ENCODE measurements at places on chromosomes 11 and 22.

DNA sequence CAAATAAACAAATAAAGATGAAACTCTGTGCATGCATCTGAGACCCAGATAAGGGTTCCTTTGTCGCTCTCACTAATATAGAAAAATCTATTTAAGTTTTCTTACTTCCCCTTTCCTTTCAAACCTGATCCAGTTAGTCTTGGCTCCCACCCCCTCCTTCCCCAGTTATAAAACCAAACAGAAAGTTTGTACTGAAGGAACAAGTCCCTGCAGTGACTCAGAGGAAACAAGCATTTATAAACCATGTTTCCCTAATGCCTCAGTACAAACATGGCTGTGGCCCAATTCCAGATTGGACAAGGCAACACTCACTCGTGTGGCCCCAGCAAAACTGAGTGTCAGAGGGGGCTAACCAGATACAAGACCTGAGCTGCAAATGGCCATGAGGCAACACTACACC lies 65.5 kb upstream of the ARHGAP20 start:
- no peak for ATAC-seq

- no peak for ATAC-seq
Observed at GRCh38 chr22:32100711-32101110, 57.6 kb downstream of the SLC5A1 start.

DNA sequence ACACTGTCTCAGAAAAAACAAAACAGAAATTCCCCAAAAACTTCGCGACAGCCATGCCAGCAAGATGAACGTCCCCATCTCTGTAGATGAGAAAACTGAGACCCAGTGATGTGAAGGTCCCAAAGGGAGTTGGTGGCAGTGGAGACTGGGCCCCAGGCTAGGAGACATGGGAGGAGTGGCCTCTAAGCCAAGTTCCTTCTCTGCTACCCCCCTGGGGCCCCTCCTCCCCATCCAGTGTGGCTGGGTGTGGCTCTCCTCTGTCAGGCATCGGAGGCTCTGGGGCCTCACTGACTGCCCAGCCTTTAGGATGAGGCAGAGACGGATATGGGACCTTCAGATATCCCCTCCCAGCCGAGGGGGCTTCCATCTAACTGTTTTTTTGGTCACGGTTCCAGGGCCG lies 9.8 kb downstream of the RELT start:
- no peak for ATAC-seq

- no peak for ATAC-seq
Observed at GRCh38 chr11:37630866-37631265, 1032.8 kb upstream of the RAG2 start.

DNA sequence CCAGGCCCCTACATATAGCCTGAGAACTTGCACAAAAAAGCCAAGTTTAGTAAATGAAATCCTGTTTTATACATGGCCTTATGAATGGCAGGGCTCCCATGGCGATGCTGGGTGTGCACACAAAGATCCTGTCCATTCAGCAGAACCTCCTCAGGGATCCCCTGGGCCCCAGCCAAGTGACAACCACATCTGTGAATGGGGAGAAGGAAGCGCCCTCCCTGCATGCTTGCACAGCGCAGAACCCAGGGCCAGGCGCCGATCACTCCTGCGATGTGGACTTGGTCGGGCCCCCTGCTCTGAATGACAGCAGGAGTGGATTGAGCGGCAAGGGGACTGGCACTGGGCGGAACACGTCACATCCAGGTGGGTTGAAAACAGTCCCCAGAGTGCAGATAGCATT lies 4.5 kb upstream of the CDC42EP2 start:
- ATAC-seq = no peak

DNA sequence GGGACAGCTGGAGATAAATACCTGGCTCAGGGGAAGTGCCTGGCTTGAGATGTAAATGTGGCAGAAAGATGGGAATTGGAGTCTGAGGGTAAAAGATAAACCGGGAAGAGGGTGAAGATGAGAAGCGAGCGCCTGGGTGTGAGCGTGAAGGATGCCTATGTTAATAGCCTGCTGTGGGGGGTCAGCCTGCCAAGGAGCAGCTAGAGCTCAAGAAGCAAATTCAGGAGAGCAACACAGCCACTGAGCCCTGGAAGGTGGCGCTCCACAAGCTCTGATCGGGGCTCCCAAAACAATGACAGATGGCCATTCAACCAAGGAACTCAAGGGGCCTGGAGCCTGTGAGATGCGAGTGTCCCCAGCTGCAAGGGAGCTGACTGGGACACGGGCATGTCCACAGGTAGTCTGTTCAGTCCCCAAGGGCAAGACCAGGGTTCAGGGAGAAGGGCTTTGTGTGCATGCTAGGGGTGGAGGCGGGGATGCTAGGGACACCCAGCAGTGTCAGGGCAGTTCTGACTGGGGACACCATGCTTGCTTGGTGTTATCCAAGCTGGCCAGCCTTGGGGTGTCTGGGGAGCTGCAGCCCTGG lies 2.8 kb downstream of the GSC2 start:
- no peak for ATAC-seq

- ATAC-seq = no peak
Observed at GRCh38 chr22:49525801-49526535, 301.7 kb downstream of the BRD1 start.

DNA sequence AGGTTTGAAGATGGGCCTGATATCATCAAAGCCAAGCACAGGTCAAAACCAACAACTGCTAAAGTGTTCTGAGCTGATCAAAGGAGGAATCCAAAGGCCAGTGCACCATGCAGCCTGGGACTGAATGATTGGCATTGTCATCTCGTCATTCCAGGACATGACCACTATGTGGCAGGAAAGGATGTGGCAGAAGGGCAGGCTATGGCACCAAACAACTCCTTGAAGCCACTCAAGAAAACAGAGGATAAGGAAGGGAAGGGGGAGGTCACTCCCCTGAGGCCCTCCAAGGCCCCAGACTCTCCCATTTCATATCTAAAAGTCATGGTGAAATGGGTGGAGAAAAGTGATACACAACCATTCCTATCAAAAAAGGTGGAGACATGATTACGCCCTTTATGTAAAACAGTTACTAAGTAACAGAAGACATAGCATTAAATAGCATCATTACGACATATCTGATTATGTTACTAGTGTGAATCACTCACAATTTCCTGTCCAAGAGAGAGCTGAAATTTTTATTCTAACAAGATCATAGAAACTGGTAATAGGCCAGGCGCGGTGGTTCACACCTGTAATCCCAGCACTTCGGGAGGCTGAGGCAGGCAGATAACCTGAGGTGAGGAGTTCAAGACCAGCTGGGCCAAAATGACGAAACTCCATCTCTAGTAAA lies 49.3 kb downstream of the AHNAK start:
- no peak for ATAC-seq

DNA sequence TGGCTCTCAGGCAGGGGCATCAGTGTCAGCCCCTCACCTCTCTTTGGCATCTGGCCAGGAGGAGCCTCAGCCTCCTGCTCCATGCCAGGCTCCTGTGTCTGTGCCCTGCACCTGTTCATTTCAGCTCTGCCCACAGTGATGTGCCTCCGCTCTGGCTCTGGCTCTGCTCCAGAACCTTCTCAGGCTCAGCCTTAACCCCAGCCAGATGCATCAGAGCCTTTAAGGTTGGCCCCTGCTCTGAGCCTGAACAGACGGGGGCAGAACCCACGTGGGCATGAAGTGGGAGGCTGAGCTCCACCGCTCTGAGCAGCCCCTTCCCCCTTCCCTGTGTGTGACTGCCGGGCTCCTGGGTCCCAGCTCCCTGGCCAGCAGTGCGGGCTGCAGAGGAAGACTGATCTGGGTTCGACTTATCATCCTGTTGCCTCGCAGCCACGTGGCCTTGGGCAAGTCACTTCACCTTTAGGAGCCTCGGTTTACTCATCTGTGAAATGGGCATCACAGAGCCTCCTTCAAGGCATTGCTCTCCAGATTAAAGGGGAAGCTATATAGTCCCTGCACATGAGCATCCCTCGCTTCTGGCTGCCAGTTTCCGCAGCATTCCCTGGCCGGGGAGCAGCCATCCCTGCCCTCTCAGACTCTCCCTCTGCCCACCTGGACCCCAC lies 44.7 kb upstream of the RTL6 start:
- no peak for ATAC-seq

GRCh38 chr11:45920531-45921477 lies 1.7 kb upstream of the LARGE2 start:
- no peak for ATAC-seq

DNA sequence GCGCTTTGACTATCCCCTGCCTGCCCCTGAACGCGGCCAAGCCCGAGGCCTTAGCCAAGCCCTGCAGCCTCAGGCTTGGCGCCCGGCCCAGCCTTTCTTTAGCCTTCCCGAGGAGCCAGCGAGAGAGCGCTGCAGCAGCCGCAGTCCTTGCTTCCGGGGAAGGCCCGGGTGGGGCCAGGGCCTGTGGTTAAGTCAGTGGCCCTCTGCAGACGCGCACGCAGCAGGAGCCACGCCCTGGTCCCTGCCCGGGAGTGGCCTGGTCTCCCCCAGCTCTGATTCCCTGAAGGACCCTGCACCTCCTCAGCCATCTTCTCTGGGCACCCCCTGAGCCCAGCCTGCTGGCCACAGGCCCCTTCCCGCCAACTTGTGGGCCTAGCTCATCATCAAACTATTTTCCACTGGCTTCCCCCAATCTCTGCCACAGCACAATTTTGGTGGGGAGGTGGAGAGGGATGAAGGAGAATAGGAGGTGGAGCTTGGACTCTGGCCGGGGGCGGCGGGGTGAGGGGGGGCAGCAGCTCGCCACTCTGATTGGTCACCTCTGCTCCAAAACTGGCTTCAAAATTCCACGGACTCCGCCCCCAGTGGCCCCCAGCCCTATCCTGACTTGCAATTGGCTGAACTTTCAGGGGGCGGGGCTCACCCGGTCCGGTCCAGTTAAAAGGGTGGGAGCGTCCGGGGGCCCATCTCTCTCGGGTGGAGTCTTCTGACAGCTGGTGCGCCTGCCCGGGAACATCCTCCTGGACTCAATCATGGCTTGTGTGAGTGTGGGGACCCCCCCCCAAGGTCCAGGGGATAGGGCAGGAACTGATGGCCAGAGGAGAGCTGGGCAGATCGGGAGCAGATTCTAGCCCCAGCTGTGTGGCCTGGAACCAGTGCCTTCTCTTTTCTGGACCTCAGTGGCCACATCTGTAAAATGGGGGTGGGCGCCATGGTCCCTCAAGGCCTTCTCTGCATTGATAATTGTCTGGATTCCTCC lies at the start of gene LGALS1:
Gene LGALS1, plus strand, starts transcription at position 686 of the 979 bp plus-strand sequence. Its CDS starts 67 bp downstream, at position 753.
- ATAC-seq = peak; percentile 38

GRCh38 chr11:69665669-69666068 lies 9.5 kb downstream of the LTO1 start:
- no peak for ATAC-seq

DNA sequence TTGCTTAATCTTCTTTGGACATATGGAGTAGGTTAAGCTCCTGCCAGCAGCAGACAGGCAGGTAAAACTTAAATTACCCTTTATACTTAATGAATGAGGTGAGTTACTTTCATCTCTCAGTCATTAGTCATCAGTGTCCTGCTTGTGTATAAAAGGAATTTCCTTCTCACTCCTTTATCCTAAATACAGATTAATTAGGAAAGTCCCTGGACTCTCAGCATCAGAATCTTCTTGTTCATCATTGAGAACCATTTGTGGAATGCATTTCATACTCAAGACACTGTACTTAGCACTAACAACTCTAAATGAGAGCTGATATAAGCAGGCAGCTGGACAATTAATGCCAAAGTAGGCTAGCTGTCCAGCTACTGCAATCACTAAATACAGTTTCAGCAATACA lies 630.4 kb downstream of the METTL15 start:
- ATAC-seq = no peak

GRCh38 chr22:20080445-20080775 lies 369 bp downstream of the DGCR8 start:
- peak; percentile 80 for ATAC-seq

- ATAC-seq = peak; percentile 72
Observed at GRCh38 chr11:120985718-120986569, 38.0 kb upstream of the TBCEL start.

- no peak for ATAC-seq
Observed at GRCh38 chr11:15224466-15224865, 109.7 kb downstream of the INSC start.

- no peak for ATAC-seq
Observed at GRCh38 chr11:60899977-60900376, 6.4 kb downstream of the PRPF19 start.

DNA sequence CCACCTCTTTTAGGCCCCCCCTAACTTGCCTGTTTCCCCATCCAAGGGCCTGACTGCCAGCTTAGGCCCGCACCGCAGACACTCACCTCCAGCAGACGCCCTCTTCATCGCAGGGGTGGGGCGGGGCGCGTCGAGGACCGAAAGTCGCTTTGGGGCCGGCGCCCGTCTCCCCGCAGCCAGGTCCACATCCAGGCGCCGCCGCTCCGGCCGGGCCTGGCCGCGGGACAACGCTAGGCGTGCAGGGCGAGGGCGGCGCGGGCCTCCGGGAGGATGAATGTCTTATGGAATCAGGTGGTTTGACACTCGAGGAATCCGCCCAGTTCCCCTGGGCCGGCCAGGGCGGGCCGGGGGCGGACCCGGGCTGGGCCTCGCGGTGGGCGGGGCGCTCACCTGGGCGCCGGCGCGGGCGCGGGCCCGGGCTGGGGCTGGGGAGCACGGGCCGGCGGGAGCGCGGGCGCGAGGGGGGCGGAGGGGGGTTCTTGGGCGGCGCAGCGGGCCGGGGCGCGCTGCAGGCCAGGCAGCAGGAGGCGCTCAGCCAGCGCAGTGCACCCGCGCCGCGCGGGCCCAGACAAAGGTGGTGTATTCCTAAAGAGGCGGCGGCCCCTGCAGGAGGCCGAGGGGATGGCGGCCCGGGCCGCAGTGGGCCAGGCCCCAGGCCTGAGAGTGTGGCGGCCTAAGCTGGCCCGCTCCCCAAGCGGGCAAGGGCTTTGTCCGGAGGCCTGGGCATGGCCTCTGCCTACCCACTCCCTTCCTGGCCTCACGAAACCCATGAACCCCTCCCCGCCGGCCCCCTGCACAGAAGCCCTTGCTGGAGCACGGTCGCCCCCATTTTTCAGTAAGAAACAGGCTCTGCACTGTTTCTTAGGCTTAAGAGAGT lies 177.6 kb downstream of the IGLL1 start:
- ATAC-seq = peak; percentile 63

- no peak for ATAC-seq
Observed at GRCh38 chr11:7533199-7534041, 19.6 kb downstream of the PPFIBP2 start.

DNA sequence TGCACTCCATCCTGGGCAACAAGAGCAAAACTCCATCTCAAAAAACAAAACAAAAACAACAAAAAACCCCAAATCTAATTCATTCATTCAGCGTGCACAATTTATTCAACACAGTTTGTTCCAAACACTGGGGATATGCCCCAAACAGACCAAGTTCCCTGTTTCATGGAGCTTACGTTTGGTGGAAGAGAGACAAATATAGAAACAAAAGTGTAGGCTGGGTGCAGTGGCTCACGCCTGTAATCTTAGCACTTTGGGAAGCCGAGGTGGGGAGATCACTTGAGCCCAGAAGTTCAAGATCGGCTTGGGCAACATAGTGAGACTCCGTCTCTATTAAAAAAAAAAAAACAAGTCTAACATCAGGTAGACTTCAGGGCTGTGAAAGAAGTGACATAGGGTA lies 52.4 kb downstream of the PTPRJ start:
- no peak for ATAC-seq

DNA sequence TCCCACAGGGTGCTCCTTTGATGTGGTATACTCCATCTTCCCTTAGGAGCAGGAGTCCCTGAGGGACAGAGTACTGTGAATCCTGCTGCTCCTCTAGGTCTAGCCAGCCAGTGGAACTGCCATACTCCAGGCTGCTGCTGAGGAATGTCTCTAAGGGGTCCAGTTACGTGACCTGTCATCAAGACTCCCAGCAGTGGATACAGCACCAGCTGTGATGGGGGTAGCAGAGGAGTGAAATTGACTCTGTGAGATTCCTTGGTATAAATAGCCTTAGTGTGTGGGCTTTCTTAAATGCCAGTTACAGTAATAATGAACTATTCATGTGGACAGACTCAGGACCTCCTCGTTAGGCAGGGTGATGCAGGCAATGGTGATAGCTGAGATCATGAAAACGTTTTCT lies 140.4 kb upstream of the LUZP2 start:
- ATAC-seq = no peak

- no peak for ATAC-seq
Observed at GRCh38 chr11:43197379-43197778, 114.4 kb upstream of the API5 start.
